ENCODE measurements at places on chromosomes 7 and 10.

- DNase-seq: no peak
Measured at GRCh38 chr10:101322266-101323108, 31.5 kb upstream of the BTRC start.

DNA sequence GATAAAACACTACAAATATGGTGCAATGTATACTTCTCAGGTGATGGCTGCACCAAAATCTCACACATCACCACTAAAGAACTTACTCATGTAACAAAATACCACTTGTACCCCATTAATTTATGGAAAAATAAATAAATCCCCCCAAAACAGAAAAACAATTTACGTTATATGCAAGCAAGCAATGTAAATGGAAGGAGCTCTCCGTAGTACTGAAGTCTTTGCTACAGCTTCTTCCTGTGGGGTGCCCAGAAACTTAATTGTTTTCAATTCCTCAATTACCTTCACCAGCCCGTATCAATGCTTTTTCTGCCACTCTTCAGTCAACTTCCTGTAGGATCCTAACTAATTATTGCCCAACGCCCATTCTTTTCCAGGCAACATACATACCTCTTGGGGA is 138.1 kb downstream of the RELN start:
- no peak for DNase-seq

DNA sequence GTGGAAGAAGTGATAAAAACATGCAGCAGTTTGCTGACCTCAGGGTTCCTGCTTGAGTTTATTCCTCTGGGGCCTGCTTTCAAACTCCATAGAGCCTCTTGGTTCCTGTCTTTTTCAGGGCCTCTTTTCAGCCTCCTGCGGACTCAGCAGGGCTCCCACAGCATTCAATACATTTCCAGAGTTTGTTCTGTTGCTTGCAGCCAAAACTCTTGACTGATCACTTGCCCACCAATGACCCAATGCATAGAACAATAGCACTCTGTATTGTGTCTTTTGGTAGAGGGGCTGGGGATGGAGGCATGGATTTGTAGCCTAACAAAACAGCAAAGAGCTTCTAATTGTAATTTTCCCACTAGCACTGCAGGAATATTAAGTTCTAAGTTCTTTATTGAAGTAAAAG is 50.8 kb upstream of the CREB5 start:
- DNase-seq: no peak

GRCh38 chr10:43376046-43376635 is 4.7 kb downstream of the FXYD4 start:
- no peak for DNase-seq

DNA sequence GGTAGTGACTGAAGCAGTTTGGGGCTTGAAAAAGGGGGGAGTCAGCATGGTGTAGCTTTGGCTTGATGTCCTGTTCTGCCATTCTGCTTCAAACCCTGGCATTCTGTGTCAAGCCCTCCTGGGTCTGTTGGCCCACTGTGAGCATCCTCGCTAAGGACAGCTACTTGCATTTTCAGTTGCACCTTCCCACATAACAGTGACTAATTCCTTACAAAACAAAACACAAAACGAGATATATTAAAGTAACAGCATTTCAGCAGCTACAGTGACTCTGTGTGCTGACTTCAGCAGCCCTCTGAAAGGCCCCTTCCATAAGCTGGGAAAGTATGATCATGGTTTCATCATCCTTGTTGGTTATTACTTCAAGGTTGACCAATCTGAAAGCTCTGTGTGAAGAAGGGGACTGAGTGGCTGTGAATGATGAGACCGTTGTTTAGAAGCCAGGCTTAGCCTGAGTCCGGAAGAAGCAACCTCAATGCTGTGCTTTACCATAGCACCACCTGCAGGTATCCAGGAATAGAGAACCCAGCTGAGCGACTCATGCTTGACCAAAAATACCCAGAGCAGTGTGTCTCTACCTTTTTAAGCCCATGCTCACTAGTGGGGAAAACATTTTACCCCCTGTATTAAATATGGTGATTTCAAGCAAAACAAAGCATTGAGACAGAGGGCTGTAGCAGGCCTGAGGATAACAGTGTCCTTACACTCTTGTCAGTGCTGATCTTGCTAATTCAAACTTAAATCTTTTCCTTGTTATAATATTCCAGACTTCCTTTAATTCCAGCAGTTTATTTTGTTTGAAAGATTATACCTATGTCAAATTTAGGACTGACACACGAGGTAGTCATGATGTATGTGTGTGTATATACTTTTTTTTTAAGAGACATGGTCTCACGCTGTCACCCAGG is 42.6 kb upstream of the CC2D2B start:
- no peak for DNase-seq

- no peak for DNase-seq
Measured at GRCh38 chr7:74254858-74255379, 720 bp upstream of the RFC2 start.

DNA sequence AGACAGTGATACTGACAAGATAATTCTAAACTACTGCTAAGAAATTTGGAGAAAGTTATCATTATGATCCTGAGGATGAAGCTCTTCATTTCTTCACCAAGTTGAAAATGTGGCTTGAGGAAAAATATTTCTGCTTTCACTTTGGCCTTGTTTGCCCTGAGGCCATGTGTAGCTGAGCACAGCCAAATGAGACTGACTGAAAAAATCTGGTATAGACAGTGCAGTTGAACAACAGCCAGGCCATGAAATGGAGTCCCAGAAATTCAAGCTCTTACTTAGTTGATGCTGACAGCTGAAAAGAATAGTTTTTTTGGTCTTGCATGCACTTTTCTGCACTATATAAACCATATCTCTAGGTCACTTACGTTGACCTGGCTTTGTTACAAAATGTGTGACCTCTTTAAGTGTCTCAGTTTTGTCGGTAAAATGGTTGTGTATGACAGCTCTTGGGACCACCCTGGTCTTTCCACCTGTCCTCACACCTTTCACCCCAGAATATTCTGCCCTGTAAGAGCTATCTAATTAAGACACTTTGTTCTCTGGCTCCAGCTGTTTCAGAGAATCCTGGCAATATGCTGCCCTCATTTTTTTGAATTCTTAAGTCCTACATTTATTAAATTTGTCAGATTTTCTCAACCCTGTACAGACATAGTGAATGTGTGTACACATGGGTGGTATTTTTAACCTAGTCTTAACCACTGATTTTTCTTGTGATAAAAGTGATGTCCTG is 91.3 kb downstream of the CD36 start:
- DNase-seq: no peak

GRCh38 chr7:24591152-24591551 is 17.9 kb downstream of the PALS2 start:
- no peak for DNase-seq

DNA sequence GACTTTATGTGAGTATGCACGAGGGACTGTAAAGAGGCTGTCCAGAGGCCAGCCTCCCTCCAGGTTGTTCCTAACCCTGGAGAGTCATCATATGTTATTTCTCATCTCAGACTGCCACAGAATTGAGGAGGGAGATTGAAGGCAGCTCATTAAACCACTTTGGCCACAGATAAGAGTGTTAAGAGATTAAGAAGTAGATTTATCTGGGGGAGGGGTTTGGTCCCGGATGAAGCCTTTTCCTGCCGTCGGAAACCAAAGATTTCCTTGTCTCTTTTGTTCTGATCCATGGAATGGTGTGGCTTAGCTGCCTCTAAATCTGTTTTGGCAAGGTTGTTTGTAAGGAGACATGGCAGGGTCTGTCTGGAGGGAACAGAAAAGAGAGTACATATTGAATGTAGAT is 338.8 kb downstream of the AUTS2 start:
- no peak for DNase-seq

DNA sequence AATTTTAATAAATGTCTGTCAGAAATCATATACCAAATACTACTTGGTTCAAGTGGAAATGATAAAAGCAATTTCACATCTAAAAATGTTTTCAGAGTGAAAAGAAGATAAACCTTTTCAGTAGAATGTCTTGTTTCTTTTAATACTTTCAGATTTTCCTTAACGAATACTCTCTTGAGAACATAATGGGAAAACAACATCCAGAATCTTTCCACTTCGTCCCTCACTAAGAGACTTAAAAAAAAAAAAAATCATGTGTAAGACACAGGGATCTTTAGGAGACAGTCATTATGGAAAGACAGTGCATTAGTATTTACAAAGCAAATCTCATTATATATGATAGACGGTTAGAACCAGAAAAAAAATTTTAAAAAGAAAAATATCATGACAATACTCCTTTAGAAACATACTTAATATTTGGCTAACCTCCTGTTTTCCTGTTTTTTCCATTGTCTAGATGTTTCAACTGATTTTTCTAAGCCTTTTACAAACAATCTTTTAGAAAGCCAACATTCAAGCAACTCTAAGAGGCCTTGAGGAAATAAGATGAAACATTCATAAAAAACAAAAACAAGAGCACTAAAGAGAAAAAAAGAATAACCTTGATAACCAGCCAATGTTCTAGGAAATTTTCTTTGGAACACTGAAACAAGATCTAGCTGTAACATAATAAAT is 339.9 kb upstream of the LRRN3 start:
- no peak for DNase-seq

- DNase-seq: no peak
Measured at GRCh38 chr10:11322698-11323097, 288.8 kb downstream of the USP6NL start.

GRCh38 chr10:131160219-131160875 is 151.2 kb downstream of the TCERG1L start:
- no peak for DNase-seq

GRCh38 chr7:76997381-76998284 is 34.5 kb downstream of the SPDYE17 start:
- no peak for DNase-seq

GRCh38 chr7:30367561-30367960 is 83.2 kb downstream of the ZNRF2 start:
- DNase-seq: no peak

- no peak for DNase-seq
Measured at GRCh38 chr10:85316276-85316675, 987.9 kb downstream of the CCSER2 start.

DNA sequence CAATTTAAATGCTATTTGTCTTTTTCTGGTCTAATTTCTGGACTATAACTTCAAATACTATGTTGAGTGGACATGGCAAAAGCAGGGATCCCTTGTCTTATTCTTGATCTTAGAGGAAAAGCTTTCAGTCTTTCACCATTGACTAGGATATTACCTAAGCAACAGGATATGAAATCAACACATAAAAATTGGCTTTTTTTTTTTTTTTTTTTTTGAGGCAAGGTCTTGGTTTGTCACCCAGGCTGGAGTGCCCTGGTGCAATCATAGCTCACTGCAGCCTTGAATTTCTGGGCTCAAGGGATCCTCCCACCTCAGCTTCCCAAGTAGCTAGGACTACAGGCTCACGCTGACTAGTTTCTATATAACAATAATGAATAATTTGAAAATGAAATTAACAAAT is 90.8 kb downstream of the JMJD1C start:
- no peak for DNase-seq

- no peak for DNase-seq
Measured at GRCh38 chr7:142168746-142169145, 57.2 kb downstream of the MGAM2 start.

- no peak for DNase-seq
Measured at GRCh38 chr7:40542982-40543741, 408.4 kb downstream of the SUGCT start.

- DNase-seq: no peak
Measured at GRCh38 chr10:130078120-130078519, 32.5 kb downstream of the C10orf143 start.

DNA sequence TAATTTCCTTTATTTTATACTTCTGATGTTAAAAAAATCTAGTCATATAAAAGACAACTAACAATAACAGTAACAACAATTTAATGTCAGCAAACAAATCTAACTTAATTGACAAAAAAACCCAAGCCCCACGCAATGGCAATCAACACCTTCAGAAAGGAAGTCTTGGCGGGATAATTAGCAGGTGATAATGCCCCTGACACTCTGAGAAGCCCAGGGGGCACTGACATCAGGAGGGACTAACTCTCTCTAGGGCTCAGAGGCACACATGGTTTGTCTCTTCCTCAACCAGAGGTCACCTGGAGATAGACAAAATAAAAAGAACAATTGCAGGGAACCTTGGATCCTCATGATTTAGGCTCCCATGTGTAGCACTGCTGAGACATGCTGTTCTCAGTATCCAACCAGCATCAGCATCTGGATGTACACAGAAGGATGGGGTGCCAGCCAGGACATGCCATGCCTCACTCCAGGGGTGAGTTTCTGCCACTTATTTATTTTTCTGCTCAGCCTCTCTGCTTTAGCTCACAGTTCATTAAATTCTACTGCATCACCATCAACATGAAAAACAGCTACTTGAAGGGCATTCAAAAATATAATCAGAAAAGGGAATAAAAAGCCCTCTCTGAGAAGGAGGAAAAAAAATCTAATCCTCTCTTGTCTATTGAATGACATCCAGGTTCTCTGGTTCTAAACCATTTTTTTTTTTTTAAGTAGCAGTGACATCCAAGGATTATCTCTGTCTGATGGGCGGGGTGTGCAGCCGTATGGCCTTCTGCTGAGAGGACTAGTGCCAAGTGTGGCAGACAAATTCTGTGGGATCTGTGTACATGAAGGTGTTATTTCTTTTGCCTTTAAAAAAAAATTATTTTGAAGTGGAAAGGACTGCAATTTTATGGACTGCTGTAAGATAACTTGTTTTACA is 96.3 kb downstream of the ATXN7L1 start:
- no peak for DNase-seq

DNA sequence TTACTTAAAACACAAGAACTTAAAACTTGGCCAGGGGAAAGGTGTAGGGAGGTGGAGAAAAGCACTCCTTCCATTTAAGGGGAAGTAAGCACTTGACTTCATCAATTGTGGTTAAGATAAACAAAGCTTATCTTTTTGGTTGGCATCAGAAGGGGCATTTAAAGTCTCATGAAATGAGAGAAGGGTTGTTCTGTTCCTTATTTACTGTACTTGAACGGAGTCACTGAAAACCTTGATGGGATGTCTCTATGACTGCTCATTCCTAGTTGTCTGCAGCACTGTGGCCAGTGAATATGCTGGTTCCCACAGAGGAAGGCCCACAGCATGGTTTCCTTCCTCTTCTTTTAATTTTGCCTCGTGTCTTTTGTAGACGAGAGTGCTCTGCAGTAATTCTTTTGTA is 229.3 kb downstream of the AUTS2 start:
- no peak for DNase-seq

DNA sequence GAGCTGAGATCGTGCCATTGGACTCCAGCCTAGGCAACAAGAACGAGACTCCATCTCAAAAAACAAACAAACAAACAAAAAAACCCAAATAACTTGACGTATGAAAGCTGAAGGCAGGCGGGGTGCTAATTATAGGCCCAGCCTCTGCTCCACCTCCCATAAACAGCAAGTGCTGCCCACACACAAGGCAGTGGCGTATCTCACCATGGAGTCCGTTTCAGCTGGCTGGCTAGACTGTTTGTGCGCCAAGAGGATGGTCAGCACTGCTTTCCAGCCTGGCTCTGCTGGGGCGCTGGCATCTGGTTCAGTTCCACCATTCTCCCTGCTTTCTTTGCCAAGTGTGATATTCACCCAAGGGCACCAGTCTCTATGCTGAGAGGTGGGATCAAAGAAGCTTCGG is 29.1 kb downstream of the ZC3HC1 start:
- DNase-seq: no peak
